NCI-H2227 treated with DMSO at 0.1 percent for 48 hours (cell line): ENCODE measurements at places on chromosomes 5 and 9.

DNA sequence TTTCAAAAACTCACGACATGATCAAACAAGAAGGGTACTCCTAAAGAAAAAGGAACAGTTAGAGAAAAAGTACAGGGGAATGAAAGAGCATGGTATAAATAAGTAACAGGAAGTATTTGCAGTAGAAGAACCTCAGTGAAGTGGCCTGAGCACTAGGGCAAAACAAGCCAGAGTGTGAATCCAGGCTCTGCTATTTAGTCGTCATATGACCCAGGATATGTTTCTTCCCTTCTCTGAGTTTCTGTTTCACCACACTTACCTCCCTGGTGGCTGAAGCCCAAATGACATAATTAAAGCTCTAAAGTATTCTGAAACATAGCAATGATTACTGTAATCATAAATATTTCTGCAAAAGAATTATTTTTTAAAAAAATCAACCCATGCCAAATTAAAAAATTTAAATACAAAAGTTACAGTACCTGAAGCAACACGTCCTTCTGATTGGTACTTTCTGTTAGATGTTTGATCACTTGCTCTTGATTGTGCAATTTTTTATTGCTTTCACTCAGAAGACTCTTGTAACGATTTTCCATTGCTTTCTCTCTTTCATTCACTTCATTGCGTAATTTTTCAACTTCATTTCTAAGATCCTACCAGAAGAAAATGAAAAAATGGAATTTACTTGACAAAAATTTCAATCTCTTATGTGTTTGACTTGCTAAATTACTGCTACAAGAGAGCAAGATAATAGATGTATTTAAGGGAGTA lies 88.9 kb downstream of the CDK5RAP2 start:
- DNase-seq: no peak

DNA sequence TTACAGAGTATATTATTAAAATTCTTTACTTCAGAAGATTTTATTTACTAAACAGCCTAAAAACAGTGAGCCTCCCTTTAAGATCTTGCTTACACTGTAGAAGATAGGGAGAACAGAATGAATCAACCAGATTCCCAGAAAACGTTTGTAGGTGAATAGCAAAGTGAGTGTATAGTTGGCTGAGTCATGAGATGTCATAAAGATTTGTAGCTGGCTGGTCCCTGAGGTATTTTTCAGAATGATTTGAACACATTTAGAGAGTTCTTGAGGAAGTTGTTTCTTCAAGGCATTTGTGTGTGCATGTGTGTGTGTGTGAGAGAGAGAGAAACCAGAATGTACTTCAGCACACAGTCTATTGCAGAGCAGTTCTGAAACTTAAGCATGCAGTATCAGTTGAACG lies 159.4 kb upstream of the PRR16 start:
- no peak for DNase-seq

GRCh38 chr9:7783635-7784063 lies 15.9 kb downstream of the DMAC1 start:
- no peak for DNase-seq

GRCh38 chr9:121684381-121685145 lies 33.1 kb downstream of the DAB2IP start:
- DNase-seq: no peak

- DNase-seq: no peak
These were observed 248.6 kb downstream of the RFX3 start for GRCh38 chr9:3277200-3277599.

GRCh38 chr9:36935768-36936497 lies 98.1 kb downstream of the PAX5 start:
- no peak for DNase-seq

GRCh38 chr9:68500457-68501381 lies 40.0 kb downstream of the TMEM252 start:
- DNase-seq: no peak
